ENCODE measurements at places on chromosomes 11 and 22.

DNA sequence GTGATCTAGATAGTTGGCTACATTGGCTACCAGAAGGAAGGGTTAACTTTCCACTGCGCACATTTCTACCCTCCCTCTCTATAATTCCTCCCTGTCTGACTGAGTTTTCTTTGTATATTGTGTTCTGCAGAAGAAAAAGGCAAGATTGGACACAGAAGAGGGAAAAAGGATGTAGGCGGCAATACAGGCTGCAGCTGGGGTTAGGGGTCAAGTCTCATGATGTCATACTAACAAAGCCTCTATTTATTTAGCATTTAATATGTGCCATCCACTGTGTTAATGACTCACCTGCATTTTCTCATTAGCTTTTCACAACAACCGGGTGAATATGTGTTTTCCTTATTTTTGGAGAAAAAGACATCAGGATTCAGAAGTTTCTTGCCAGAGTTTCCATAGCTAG is 2.0 kb downstream of the FAM83F start:
- DNase-seq: no peak

DNA sequence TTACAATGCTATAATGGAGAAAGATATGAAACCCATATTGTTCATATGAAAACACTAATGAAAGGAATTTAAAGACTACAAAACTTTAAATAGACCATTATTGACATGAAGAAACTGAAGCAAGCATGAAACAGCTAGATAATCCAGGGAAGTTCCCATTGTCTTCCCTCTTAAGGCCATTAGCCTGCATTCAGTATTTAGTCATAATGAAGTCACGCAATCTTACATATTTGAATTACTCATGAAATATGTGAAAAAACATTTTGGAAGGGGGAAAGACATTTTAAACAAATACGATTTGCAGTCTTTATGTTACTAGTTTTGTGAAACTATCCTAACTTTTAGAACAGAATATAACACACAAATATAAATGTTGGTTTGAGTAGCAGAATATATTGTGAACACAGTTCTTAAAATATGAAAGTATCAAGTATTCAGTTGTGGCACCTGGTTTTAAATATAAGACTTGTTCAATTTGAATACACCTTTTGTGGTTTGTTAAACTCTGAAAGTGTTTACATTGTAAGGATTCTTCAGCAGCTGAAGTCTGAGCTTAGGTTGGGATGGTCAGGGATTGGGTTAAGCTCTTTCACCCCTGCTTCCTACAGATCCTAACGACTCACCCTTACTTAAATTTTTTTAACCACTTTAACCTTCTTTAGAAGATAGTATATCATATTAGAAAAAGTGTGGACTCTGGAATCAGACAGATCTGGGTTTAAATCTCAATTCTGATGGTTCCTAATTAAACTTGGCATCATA is 500.3 kb upstream of the TENM4 start:
- DNase-seq: no peak

DNA sequence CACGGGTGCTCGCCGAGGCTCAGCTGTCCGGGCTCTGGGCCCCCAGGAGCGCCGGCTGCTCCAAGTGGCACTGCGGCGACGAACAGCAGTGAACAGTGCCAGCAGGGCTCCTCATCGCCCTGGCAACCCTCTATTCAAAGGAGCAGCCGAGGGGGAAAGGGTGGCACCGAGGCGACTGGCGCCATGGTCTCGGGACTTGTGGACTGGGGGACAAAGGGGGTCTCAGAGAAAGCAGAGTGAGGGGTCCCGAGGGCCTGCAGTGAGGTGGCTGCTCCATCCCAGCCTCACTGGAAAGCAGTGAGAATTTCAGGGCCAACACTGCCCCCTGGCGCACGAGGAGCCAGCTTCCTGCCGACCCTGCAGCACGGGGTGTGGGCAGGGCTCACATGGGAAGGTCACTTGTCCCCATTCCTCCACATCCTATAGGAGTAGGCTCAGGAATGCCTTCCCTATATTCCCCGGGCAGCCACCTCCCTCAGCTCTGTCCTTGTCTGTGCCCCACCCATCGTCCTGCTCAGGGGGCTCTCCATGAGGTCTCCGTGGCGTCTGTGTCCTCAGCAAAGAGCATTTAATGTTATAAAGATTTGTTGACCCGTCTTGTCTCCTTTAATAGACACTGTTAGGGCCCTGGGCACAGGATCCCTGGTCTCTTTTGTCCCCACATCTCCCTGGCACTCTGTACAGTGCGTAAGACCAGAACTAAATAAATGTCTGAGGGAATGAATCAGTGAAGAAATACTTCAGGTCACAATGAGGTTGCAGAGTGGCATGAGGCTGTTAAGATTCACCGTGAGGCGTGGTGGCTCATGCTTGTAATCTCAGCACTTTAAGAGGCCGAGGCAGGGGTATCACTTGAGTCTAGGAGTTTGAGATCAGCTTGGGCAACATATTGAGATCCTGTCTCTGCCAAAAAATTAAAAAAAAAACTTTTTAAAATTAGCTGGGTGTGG is 26.4 kb downstream of the LRFN4 start:
- no peak for DNase-seq

- no peak for DNase-seq
These were observed 1.7 kb upstream of the SLC25A1 start for GRCh38 chr22:19180234-19180633.

GRCh38 chr11:2473361-2474058 is 28.7 kb downstream of the KCNQ1 start:
- DNase-seq: no peak

DNA sequence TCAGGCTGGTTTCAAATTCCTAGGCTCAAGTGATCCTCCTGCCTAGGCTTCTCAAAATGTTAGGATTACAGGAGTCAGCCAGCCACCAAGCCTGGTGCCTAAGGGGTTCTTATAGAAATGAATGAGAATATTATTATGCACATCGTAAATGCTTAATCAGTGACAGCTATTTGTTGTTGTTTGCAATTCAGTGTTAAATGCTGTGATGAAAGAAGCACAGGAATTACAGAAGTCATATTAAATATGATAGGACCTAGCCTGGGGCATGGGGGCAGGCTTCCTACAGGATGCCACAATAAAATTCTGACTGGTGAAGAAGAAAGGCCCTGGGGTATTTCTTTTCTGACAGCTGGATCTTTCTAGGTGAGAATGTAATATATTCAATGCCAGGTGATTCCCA is 13.9 kb upstream of the PATZ1 start:
- no peak for DNase-seq

GRCh38 chr22:49009359-49010063 is 818.2 kb downstream of the BRD1 start:
- no peak for DNase-seq

GRCh38 chr11:36738292-36738861 is 140.3 kb upstream of the RAG2 start:
- DNase-seq: no peak

- no peak for DNase-seq
These were observed 5.5 kb downstream of the FOLR3 start for GRCh38 chr11:72141066-72141465.

DNA sequence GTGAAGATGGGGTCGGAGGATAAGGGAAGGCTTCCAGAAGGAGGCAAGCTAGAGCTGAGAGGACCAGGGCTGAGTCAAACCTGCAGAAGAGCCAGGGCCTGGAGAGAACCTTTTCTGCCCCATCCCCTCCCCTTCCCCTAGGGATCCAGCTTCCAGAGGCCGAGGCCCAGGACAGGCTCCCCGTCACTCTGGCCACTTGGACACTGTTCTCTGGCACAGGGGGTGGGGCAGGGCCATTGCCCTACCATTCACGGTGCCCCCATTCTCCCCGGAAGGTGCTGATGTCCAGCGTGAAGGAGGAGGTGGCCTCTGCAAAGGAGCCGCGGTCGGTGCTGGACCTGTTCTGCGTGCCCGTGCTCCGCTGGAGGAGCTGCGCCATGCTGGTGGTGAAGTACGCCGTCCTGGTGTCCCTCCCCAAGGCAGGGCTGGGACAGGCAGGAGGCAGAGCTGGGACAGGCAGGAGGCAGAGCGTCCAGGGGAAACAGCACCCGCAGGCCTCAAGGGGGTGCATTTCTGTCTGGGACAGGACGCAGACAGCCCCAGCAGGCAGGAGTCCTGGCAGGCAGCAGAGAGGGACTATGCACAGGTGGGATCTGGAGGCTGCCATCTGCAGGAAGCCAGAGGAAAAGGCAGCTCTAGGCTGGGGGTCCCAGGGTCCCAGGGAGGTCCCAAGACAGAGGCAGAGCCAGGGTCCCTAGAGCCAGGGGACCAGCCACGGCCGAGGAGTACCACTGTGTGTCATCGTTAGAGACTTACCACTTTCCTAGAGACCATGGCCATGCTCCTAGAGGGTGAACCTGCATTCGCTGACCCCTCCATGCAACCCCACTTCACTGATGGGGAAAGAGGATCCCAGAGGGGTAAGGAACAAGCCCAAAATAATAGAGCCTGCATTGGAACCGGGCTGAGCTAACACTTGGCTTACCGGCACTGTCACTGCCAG is 25.8 kb upstream of the SLC22A12 start:
- DNase-seq: no peak

All from T-helper 1 cell (primary cell).